ENCODE measurements at places on chromosomes 6 and 20.

DNA sequence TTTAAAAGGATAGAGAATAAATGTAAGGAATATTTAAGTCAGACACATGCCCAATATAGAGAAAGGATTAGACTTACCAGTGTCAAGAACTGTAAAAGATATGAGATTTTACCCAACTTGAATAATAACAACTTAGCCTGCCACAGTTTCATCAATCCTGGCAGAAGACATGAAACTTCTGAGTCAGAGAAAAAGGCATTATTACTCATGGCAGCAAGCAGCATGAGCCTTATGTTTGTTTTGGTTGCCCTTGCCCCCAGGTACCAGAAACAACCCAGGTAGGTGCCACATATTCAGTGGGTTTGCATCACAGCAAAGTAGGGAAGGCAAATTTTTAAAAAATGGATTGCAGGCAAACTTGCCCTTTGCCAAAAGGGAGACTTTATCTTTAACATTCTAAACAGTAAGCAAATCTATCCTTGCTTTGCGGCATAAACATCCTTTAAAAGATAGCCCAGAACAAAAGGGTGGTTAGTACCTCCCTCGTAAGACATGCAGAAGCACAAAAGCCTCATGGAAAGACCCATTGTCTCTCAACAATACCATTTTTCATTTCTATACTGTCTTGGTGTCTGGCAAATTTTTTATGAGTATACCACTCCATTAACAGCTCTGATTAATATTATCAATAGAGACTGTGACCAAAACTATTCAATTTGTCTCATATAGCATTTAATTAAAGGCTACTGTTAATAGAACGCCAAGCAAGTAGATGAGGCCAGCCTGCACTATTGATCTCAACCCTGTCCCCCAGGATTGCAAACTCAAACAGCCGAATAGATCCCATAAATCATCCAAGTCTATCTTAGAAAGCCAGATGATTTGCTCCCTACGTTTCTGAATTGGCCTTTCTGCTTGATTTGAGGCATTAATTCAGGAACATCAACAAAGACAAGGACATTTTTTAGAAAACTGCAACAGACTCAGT lies 185.1 kb downstream of the COL19A1 start:
- no peak for DNase-seq

DNA sequence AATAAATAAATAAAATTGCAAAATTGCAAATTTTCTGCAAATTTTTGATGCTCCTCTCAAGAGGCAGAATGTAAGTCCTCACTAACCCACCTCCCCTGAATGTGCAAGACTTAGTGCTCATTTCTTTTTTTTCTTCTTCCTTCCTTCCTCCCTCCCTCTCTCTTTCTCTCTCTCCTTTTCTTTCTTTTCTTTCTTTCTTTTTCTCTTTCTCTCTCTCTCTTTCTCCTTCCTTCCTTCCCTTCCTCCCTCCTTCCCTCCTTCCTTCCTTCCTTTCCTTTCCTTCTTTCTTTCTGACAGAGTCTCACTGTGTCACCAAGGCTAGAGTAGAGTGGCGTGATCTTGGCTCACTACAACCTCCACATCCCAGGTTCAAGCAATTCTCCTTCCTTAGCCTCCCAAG lies 60.1 kb downstream of the ZNF217 start:
- no peak for DNase-seq

DNA sequence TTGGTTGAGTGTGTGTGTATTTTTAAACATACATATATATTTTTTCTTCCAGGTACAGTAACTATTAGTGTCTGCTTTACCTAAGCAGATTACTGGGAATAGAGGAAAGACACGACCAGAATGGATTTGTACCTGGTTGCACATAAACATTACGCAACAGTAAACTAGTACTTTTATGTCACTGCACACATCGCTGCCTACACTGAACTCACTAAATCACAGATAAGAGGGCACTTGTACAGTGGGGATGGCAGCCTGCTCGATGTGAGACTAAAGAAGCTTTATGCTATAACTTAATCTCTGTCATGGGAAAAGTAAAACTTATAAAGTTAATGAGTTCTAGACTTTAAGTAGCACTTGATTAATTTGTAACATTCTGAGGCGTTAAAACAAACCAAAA lies 89.5 kb upstream of the SIM1 start:
- DNase-seq = no peak

DNA sequence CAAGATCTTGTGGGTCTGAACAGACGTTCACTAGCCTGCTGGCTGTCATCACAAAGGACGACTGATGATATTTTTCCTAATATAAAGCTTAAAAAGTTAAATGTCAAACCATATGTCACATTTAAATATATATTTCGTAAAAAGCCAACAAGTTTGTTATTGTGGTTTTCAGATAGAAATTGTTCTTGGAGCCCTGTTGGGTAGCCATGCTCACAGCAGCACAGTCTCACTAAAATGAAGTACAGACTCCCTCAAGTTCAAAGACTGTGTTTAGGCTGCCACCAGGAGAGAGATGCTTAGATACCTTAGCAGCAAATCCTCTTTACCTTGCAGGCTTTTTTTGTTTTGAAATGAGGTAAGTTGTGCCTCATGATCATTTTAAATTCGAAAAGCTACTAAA lies 17.8 kb downstream of the EEF1E1 start:
- DNase-seq = no peak

DNA sequence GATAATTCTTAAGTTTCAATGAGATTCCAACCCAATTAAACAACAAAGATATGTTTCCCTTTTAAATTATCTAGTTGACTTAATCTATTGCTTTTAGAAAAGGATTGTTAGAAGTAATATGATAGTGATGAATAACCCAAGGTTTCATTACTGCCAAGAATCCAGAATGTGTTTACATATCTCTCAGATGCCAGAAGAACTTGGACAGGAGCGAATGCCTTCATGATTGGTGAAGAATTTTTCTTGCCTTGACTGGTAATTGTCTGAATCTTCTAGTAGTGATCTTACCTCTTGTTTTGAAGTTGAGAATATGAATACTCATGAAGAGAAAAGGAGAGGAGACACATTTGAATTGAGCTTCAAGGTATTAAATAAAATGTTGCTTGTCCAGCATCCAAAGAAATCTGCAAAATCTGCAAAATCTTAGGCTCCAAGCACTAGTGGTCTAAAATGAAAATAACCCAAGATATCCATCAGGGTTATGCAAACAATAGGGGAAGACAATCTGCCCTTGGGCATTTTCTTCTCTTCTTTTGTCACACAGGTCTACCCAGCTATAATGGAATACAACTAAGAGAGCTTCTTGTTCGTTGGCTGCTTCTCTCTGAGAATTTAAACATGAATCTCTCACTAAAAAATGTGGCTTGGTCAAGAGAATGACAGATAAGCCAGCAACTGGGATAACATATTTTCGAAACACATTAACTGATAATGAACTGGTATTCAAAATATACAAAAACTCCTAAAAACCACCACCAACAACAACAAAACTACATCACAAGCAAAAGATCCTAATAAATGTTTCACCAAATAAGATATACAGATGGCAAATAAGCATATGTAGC lies 928.9 kb downstream of the EYS start:
- DNase-seq = no peak

DNA sequence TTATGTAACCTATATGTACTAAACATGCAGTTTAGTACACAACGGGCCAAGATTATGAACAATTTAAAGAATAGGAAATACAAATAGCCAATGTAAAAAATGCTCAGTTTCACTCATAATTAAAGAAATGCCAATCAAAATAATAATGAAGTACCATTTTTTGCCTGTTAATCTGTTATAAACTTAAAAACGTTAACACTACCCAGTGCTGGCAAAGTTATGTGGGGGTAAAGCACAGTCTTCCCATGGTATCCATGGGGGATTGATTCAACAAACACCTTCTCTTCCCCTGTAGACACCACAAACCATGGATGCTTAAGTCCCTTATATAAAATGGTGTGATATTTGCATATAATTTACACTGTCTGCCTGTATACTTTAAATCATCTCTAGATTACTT lies 205.3 kb upstream of the SIM1 start:
- no peak for DNase-seq

DNA sequence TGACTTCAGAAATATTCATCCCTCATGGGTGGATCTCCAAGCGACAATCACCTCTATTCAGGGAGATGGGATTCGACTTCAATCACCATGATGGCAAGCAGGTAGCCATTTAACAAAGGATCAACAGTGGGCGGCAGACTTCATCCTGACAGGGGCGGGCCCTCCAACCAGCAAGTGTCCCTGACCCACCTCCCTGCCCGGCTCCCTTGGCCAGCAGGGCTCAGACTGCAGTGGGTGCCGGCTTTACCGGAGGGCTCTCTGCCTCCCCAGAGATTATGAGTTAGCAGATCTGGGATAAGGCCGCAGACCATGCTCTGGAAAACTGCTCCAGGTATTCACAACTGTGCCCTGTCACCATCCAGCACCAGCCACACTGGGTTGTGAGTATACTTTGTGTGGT lies 39.4 kb downstream of the PPP1R3G start:
- no peak for DNase-seq

GRCh38 chr6:123598011-123598410 lies 38.7 kb downstream of the TRDN start:
- no peak for DNase-seq

- no peak for DNase-seq
Observed at GRCh38 chr20:47949230-47949629, 163.9 kb upstream of the SULF2 start.

GRCh38 chr6:134698228-134698627 lies 251.7 kb downstream of the ALDH8A1 start:
- DNase-seq = no peak

DNA sequence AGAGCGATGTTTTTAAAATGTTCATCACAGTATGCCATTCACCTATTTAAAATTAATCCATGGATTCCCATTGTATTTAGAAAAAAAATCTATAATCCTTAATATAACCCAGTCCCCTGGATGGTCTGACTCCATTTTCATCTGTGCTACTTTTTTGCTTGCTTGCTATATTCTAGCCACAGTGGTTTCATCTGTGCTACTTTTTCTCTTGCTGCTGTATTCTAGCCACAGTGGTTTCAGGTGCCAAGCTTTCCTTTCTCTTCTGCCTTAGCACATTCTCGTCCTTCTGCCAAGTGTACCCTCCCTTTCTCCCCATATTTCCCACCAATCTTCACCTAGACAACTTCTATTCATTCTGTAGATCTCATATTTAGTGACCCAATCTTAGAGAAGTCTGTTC lies 33.3 kb upstream of the SOX4 start:
- no peak for DNase-seq

DNA sequence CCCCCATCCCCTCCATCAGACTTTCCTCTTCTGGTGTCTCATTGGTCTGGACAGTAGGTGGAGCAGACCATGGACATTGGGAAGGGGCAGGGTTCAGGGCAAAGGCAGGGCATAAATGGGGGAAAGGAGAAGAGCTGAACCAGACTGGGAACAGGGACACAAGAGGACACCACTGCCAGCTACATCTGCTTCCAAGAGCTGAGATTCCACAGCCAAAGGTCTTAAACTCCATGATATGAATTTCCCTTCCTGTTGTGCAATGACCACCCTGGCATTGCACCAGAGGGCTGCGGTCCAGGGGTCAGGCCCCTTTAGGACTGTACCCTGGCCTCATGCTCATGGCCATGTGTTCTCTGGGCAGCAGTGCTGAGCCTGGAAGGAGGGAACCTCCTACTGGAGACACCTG lies 137.9 kb downstream of the MAFB start:
- no peak for DNase-seq

DNA sequence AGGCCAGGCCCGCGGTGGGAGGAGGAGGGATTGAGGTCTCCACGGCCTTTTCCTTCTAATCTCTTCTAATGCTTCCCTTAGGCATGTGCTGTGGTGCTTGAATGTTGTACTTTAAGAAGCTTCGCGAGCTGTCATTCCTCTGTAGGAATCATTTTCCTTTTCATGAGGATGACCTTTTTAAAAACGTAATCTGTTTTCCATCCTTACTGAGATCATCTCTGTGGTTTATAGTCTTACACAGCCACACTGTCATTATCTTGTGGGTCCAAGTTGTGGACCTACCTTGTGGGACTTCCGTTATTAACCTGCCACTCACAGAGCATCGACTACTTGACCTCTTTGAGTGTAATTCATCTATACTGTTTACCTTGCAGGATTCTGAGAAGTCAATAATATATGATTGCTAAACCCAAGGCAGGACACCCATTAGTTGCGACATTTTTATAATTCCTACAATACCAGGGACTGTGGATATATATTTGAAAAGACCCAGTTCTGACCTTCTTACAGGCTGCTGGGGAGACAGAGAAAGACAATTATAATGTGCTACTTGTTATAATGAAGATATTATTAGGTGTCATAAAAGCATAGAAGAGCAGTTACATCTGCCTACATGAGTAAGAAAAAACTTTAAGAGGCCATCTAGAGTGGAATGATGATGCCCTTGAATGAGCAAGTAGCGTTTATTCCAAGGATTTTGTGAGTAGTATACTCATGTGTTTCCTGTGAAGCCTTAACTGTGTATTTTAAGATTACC lies 842 bp downstream of the SLC25A27 start:
- no peak for DNase-seq

DNA sequence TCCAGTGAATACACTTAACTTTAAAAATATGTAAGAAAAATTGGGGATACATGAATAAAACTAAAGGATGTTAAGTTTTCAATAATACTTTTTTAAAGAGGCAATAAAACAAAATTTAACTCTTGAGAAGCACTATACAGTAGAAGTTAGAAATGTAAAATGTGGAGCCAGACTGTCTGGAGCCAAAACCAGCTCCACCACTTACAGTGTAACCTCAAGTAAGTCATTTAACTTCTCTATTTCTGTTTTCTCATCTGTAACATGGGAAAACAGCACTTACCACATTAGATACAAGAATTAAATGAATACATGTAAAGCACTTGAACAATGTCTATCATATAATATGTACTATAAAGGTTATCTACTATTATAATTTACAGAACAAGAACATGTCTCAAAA lies 6.7 kb downstream of the ATG5 start:
- DNase-seq = no peak

- DNase-seq = no peak
Observed at GRCh38 chr20:16369441-16369840, 203.8 kb downstream of the KIF16B start.

DNA sequence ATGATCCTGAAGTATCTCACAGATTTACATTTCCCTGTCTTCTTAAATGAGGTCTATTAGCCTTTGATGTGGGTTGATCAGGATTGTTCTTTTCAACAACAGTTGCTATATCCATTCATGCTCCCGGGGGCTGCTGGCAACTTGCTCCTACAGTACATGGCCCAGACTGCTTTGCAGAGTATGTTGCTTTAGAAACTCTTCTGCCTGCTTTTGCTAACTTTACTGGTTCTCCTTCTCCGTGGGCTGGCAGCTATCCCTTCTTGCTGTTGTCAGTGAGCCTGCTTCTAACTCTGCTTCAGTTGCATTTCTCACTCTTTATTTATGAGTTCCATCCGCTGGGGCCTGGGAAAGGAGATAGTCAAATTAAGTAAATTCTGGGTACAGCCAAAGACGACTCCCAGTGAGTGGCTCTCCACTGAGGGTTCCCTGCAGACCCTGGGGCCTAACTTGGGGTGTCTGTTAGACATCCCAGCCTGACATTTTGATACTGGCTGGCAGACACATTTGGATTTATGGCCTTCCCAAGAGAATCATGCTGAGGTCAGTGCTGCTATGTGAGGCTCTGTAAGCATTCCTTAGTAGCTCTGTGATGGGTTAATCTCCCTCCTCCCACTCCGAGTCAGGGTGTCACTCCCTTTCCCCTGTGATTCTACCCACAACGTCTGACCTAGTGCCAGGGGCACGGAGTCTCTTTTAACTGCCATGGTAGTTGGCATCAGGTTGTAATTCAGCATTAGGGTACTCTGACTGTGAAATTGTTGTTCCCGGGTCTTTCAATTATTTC lies 73.6 kb downstream of the SLX4IP start:
- no peak for DNase-seq

Data from activated CD4-positive, alpha-beta T cell treated with anti-CD3 and anti-CD28 coated beads, Interleukin-2, amount 50 U/mL, for 4 hours (primary cell).